ENCODE measurements at places on chromosomes 13 and 19.
A peak's percentile ranks its signal among the peaks of the same experiment; 100 is the strongest.

GRCh38 chr13:112510002-112510780 is 77.8 kb downstream of the TUBGCP3 start:
- DNase-seq, result peak; percentile 70

DNA sequence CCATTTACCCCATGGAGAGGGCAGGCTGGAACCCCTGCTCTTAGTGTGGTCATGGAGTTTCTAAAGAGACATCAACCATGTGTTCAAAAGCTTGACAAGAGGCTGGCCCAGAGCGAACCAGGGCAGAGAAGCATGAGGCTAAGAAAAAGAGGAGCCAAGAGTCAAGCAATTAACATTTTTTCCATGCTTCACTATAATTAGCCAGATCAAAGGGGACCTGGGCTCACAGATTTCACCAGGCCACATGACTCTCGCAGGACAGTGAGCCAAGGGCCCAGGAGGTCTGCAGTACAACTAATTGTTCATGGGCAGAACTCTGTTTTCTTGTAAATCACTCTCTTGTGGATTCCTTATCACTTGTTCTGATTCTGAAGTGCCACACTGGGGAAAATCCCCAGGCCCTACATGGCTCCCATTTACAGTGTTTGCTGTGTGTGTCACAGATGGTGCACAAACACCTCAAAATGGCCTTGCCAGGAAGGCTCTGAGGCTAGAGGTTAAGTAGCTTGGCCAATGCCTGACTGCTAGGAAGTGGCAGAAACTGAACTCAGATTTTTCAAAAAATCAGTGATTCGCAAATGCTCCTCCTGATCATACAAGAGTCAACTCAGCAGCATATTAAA is 101.2 kb downstream of the LHFPL6 start:
- DNase-seq, result no peak

DNA sequence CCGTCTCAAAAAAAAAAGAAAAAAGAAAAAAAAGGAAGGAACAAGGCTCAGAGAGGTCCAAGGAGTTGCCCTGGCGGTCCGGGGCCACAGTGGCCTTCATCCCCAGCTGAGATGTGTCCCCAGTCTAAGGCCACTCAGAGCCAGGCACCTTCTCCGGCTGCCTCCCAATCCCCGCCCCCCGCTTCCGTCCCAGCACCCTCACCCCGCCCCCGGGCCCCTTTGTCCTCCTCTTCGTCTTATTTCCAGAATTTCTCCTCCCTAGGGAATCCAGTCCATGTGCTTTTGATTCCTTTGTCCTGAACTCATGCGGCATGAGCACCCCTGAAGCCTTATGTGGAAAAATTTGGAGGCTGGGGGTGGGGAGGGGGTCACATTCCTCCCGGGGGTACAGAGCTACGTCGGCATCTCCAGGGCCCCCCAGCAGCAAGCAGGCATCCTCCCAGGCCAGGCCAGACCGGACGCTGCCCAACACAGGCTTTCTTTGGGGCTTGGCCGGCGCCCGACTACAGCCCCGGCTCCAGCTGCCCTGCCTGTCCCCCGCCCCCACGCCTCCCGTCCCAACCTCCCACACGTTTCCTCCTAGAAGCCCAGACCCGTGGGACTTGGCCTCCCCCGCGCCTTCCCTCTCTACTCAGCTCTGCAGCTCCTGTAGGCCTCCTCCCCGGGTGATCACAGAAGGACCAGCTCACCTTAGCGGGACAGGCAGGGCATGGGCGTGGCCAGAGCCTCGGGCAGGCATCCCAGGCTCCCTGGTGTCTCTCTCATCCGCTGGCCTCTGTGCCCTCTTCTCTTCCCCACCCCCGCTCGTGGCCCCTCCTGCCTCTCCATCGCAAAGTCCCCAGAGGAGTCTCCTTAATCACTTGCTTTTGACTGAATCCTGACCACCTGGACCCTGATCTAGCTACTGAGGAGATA is 17.8 kb upstream of the ADGRE5 start:
- peak; percentile 82 for DNase-seq

- no peak for DNase-seq
These were observed 617.0 kb downstream of the UQCRFS1 start for GRCh38 chr19:28595722-28596480.

GRCh38 chr19:1163934-1164683 is 10.0 kb downstream of the SBNO2 start:
- DNase-seq, result no peak

DNA sequence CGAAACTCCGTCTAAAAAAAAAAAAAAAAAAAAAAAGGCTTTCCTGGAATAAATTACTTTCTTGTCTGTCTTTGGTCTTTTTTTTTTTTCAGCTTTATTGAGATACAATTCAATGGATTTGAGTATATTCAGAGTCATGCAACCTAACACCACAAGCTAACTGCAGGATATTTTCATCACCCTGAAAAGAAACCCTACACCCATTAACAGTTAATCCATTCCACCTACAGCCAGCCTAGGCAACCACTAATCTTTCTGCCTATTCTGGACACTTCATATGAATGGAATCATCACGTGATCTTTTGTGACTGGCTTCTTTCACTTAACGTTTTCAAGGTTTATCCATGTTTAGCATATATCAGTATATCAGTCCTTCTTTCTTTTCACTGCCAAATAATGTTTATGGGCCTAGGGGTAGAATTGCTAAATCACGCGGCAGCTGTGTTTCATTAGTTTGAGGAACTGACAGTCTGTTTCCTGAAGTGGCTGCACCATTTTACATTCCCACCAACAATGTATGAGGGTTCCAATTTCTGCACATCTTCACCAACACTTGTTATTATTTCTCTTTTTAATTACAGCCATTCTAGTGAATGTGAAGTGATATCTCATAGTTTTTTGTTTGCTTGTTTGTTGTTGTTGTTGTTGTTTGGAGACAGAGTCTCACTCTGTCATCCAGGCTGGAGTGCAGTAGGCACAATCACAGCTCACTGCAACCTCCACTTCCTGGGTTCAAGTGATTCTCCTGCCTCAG is 19.9 kb downstream of the LRFN3 start:
- no peak for DNase-seq

- no peak for DNase-seq
These were observed 50.6 kb upstream of the USPL1 start for GRCh38 chr13:30567072-30567471.

- DNase-seq, result no peak
These were observed 179.8 kb downstream of the PRR20E start for GRCh38 chr13:57346786-57347185.

DNA sequence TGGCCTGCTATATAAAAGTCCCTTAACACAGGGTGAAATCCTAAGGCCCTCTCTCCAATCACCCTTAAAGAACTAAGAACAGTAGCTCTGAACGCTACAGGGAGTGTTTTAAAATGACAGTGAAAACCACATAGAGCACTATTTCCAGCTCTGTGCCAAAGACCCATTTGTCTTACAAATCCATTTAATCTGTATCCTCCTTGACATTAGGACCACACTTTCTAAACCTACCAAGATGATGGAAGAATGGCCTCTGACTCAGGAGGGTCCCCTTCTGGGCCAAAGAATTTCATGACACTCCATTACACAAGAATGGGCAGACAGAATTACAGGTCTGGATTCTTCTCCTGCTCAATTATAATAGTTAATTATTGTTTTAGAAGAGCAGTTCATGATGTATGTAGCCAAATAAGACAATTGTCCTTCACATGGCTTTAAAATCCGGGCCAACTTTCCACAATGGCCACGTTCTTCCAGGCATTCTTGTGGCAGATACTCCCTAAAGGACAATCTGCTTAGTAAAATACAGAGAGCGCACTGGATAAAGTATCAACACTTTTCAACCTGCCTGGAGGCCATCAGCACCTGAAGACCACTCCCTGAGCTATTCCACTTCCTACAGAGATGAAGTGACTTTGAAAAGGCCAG is 61.0 kb downstream of the STK24 start:
- DNase-seq, result no peak

DNA sequence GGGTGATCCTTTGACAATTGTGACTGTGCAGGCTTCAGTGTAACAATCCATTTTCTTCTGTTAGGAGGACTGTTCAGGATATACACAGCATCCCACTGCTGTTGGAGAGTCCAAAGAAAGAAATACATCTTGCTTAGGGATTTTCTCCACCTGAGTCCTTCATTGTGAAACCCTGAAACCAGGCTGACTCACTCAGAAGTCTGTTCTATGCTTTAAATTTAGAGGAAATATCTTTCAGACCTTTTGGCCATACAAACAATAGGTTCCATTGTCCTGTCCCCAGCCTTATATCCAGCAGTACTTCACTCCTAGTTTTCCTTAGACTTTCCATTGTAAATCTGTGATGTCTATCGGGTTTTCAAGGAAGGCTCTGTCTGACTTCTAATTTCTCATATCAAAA is 379.1 kb downstream of the SUCLA2 start:
- no peak for DNase-seq

DNA sequence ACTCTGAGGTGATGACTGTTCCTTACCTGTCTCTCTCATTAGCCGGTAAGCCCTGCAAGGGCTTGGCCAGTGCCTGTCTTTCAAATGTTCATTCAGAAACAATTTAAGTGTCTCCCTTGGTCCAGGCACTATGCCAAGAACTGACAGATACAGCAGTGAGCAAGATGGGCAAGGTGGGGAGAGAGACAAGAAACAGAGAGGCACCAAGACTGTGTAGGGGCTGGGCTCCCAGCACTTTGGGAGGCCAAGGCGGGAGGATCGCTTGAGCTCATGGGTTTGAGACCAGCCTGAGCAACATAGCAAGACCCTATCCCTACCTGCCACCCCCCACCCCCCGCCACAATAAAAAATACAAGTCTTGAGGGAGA is 1.3 kb upstream of the CCNE1 start:
- DNase-seq, result no peak

GRCh38 chr19:10431943-10432735 is 11.8 kb downstream of the PDE4A start:
- DNase-seq, result no peak

- no peak for DNase-seq
These were observed 714 bp downstream of the NDFIP2 start for GRCh38 chr13:79481685-79482052.

DNA sequence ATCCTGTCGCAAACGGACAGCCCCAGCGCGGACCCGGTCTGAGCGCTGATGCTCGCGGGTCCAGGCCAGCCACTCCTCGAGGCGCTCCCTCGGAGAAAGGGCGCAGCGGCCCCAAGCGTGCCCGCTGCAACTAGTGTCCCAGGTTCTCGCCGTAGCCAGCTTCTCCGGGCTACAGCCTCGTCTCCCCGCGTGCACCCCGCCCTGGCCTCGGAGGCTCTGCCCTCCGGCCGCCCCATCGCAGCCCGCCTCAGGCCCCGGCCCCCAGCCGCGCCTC is 487 bp downstream of the FLT1 start:
- DNase-seq, result no peak

- DNase-seq, result no peak
These were observed 1708.9 kb downstream of the SLITRK5 start for GRCh38 chr13:89380101-89380500.

Measured in iPS DF 6.9 (cell line).